Foreskin fibroblast (primary cell): ENCODE measurements at places on chromosomes 2 and 18.

DNA sequence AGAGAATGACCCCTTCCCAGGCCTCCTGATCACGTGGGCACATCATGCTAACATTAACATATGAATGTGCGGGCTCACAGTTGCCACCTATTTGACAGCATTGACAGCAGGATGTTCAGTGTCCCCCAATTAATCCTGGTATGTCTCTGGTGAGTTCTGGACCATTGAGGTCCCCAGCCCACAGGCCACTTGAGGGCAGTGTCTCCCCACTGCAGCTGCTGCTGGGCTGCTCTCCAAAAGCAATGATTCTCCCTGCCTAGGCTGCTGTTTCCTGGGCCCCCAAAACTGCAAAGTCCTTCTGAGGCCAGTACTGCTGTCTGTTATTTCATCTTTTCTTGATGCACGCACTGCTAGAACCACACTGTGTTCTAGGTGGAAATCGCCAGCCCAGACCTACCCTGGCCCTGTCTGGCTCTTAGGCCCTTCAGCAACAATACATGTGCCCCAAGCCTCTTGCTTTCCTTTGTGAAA is 52.7 kb upstream of the MAPK4 start:
- DNase-seq: no peak

- DNase-seq: no peak
These were observed 61.4 kb upstream of the OTOS start for GRCh38 chr2:240201866-240202265.

DNA sequence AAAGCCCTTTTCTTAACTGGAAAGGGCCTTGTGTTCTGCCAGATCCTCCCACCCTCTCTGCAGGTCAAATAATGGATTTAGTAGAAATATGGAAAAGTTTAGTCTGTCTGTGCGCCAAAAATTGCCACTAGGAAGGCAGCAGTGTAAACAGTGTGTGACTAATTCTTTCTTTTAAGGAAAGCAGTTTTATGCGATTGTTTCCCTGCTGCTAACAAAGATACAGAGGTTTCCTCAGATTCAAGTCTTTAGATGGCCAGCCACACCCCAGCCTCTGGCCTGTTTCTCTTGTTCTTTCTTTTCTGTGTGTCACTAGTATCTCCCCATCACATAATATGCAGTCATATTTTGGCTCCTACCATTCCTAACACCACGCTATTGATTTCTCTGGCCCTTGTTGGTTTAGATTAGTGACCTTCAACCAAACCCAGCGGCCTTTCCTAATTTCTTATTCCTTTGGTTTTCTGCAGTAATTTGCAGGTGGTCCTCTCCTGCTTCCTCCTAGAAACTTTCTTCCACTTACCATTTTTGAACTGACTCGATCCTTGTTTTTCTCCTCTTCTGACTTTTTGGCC is 157.4 kb downstream of the LTBP1 start:
- peak; percentile 79 for DNase-seq

- no peak for DNase-seq
These were observed 9.2 kb downstream of the SPR start for GRCh38 chr2:72896446-72896845.

DNA sequence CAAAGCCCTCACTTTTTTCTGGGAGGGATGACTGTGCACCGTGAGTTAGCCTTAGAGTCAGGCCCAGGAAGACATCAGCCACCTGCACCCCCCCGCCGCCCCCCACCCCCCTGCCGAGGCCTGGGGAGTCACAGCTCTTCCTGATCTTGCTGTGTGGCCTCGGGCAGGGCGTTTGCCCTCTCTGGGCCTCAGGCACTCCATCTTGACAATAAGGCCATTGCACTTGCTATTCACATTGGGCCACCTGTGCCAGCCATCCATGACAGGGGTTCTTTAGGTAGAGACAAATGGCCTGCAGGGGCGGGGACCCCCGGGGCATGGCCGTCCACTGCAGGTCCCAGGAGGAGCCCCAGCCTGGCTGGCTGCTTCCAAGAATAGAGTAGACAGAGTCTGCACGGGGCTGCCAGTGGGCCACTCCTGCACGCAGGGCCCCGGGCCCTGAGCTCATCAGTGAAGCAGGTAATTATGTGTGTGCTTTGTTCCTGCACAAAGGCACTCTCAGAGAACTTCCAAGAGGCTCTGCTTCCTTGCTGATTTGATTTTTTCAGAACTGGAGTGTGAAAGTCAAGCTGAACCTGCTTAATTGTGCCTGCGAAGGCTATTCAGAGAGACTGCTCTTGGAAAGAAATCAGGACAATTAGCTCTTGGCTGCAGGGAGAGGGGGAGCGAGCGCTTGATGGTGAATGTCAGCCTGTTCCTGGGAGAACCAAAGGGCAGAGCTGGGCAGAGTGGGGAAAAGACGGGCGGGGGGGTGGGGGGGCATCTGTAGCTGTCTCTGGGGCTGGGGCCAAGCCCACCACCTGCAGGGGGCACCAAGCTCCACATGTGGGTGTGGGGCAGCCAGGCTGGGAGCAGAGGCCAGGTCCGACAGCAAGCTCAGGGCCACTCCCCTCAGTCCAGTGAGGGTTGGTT is 40.3 kb downstream of the RRM2 start:
- DNase-seq: no peak

DNA sequence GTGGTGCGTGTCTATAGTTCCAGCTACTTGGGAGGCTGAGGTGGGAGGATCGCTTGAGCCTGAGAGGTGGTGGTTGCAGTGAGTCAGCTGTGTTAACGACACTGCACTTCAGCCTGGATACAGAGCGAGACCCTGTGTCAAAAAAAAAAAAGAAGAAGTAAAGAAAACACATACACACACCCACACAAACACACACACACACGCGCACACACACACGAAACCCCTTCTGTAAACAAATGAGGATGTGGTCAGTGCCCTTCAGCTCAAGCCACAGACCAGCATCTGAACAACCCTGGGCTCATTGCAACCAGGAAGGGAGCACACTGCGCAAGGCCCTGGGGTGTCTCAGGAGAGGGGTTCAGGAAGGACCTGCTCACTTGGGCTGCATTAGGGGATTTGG is 47.9 kb upstream of the KCNF1 start:
- no peak for DNase-seq

DNA sequence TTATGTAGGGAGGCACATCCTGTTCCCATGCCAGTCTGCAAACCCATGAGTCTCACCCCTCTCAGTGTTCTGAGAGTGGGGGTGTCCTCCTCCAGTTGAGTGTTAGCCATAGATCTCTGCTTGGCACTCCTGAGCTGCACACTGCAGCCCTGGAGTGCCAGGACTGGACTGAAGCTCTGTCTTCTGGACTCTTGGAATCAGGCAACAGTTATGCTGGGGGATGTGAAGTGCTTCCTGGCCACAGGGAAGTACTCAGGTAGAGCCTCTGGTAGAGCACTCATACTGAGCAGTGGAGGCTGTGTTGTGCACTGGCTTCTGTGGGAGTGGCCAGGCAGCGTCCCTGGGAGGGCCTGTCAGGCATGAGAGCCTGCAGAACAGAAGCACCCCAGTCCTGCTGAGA is 43.0 kb downstream of the SERPINB7 start:
- no peak for DNase-seq

GRCh38 chr2:172366596-172367150 is 60.7 kb upstream of the ITGA6 start:
- DNase-seq: no peak

GRCh38 chr2:8196316-8196715 is 485.5 kb upstream of the ID2 start:
- DNase-seq: peak; percentile 22

GRCh38 chr18:57705011-57705410 is 83.4 kb upstream of the NARS1 start:
- no peak for DNase-seq
